ENCODE measurements at places on chromosomes 12 and 14. TPM values are rescaled to one million over a fixed set of nuclear protein-coding genes. Genes with fewer than 3 reads are reported as not detected.

GRCh38 chr14:68627868-68628604 is 164.8 kb downstream of the ZFP36L1 start:
- DNase-seq, result no peak

DNA sequence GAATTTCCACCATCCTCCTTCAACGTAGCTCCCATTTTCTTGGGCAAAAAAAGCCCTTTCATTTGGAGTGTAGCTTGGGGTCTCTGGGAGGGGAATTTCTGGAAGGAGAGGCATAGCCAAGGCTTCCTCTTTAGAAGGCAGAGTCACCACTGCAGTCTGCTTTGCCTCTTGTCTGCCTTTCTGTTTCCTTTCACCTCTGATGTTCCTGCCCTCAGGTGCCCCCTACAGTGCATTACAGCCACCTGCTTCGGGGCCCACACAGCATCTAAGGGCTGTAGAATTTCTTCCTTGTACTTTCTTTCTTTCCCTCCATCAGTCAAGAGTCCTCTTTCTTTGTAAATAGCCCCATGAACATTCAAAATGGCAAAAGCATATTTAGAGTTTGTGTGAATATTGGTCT is 1313.9 kb downstream of the TMEM121 start:
- no peak for DNase-seq

GRCh38 chr12:90936230-90937005 is 18.6 kb downstream of the CCER1 start:
- DNase-seq, result no peak

GRCh38 chr12:111570084-111570961 is 28.8 kb downstream of the ATXN2 start:
- no peak for DNase-seq

DNA sequence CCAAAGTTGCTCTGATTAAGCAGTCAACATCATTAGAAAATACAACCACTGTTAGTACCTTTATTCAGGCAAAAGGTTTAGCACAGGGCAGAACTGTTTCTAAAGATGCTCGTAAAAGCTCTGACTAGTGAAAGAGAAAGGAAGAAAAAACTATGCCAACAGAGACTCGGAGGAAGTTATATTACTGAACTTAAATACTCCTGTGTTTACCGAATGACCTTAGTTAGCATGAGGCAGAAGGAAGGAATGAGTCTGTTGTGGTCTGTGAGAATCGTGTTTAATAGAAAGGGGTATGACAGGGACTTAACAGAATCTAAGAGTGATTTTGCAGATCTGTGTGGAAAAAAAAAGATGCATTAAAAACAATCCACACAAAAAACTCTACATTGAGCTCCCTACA is 84.1 kb upstream of the OVCH1 start:
- DNase-seq, result no peak

DNA sequence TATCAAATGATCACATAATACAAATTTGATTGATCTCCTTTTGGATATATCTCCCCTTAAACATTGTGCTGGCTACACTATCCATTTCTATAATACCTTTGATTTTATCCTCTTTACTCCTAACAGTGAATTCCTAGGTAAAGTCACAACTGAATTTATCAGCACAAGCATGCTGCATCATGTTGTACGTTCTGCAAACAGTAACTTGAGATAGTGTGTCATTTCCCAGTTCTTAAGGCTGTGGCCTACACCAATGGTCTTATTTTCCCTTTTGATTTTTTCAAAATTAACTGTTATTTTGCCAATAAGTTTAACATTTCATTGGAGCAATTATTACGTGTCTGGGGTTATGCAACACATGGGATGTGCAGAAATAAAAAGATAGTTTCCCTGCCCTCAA is 24.8 kb downstream of the PRKCH start:
- no peak for DNase-seq

- no peak for DNase-seq
Measured at GRCh38 chr12:38775457-38775856, 129.9 kb downstream of the CPNE8 start.

GRCh38 chr14:77230914-77231313 is 40.1 kb downstream of the NGB start:
- DNase-seq, result no peak

GRCh38 chr12:124413401-124413800 is 118.5 kb downstream of the RFLNA start:
- DNase-seq, result peak; percentile 80

- peak; percentile 69 for DNase-seq
Measured at GRCh38 chr12:56234746-56235436, 5.0 kb downstream of the SLC39A5 start.

GRCh38 chr14:69079188-69079742 is 73.7 kb downstream of the DCAF5 start:
- DNase-seq, result no peak

RHOJ gene
- 12.1 TPM for polyA plus RNA-seq

SOCS2 gene
- 24.8 TPM for polyA plus RNA-seq

PPTC7 gene
- 9.6 TPM for polyA plus RNA-seq
